ENCODE measurements at places on chromosomes 6 and 20.

DNA sequence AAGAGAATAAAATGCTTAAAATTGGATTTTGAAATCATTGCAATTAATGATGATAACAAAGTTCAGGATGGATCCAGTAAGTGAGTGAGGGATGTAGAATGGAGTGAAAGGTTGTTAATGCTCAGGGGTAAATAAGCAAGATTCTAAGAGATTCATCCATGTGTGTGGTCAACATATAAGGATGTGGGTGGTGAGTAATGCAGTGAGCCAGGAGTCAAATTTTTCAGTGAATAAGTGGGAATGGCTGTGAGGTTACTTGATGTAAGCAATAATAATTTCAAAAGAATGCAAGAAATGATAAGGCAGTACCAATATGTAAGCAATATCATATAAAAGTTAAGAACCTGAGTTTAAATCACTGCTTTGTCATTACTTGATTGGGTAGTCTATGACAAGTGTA lies 207.5 kb upstream of the ADGRB3 start:
- DNase-seq = no peak

- no peak for DNase-seq
These were observed 13.7 kb downstream of the TBXT start for GRCh38 chr6:166153966-166154365.

- DNase-seq = no peak
These were observed 62.1 kb upstream of the ADGRB3 start for GRCh38 chr6:68572975-68573374.

DNA sequence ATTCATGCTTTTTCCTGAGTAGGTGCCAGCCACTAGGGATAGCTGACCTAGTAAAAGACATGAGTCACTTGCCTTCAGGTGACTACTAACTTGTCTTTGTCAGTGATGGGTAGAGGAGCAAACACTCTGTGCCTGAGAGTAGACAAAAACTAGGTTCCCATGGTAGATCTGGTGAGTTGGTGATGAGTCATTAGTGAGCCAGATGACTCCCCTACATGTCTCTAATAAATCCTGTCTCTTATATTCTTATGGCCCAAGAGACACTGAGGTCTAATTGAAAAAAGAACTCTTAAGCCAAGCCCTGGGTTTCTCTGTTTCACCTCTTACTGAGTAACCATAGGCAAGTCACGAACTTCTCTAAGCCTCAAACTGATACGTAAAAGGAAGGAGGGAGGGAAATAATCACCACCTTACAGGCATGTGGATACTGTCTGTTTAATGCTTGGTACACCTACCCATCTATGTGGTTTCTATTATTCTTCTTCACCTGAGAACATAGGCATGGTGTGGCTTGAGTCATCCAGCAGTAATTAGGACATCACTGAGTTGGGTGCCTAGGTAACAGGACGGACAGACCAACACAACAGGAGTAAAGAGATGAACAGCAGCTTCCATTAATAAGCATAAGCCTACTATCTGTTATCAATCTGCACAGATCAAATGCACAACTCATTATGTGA lies 20.3 kb downstream of the TTPAL start:
- DNase-seq = no peak

GRCh38 chr6:95589067-95589466 lies 11.7 kb downstream of the MANEA start:
- DNase-seq = no peak

- DNase-seq = no peak
These were observed 60.6 kb downstream of the TOX2 start for GRCh38 chr20:43975096-43975768.

DNA sequence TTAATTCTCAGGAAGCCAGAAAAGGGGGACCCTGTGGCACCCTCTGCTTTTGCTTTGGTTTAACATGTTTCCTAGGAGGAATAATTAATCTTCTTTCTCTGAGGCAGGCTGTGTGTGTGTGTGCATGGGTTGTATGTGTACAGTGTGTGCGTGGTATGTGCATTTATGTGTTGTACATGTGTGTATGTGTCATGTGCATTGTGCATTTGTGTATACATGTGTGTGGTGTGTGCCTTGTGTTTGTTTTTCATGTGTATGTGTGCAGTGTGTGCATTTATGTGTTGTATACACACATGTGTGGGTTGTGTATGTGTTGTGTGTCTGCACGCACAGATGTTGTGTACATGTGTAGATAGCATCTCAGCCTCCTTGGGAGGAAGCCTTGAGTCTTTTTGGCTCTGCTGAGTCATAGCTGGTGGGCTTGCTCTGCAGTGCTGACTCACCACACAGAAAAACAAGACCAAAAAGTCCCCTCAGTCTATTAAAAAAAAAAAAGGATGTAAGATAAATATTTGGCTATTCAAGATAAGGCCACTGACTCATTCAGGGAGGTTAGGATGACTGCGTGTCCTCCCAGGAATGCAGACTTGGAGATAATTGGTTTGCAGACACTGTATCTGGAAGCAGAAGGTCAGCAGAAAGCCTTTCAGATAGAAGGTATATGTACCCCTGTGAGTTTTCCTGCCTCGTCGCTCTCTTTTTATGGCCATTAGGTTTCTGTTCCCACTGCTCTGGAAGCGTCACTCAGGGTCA lies 58.6 kb downstream of the SYNJ2 start:
- DNase-seq = no peak

- DNase-seq = no peak
These were observed 1.8 kb upstream of the BHLHE23 start for GRCh38 chr20:63008541-63009044.
